ENCODE measurements at places on chromosomes 1 and 21. TPM values are rescaled to one million over a fixed set of nuclear protein-coding genes. Genes with fewer than 3 reads are reported as not detected.

Gene OBSCN
- total RNA-seq, result 14.5 TPM

Gene LCE1E
- not detected for total RNA-seq

Gene TLCD4
- total RNA-seq, result 0.86 TPM

Gene CDC7
- 5.2 TPM for total RNA-seq

Gene KCNC4
- 0.64 TPM for total RNA-seq

Gene LRRC38
- not detected for total RNA-seq

Gene FALEC
- total RNA-seq, result 1.3 TPM

Gene PIGM
- 6.0 TPM for total RNA-seq

Gene DMRTA2
- 0.32 TPM for total RNA-seq

Gene ACKR1
- total RNA-seq, result not detected

Gene ZYG11A
- 1.7 TPM for total RNA-seq

Gene GNG12
- total RNA-seq, result 201 TPM

Gene KLF18
- total RNA-seq, result not detected

Gene CYYR1
- not detected for total RNA-seq

Gene CYP4A11
- total RNA-seq, result not detected

Gene SEMA4A
- 0.43 TPM for total RNA-seq

Gene NBPF6
- not detected for total RNA-seq

Gene AGBL4
- total RNA-seq, result not detected

Gene IGSF9
- not detected for total RNA-seq

Gene CIART
- total RNA-seq, result 6.5 TPM

Gene CELSR2
- total RNA-seq, result 1.3 TPM

Gene MAN1C1
- total RNA-seq, result 5.2 TPM

Gene KCNT2
- 7.3 TPM for total RNA-seq

Gene GUCA2A
- not detected for total RNA-seq

Gene CACYBP
- total RNA-seq, result 222 TPM

Gene SPATA21
- total RNA-seq, result not detected

Gene LCE1F
- total RNA-seq, result not detected

Gene CLDN17
- total RNA-seq, result not detected

Gene HHIPL2
- total RNA-seq, result not detected

Gene PLPPR5
- total RNA-seq, result not detected

Data from fibroblast of villous mesenchyme (primary cell).